GM12878 (cell line): ENCODE measurements at places on chromosomes 7 and 10.

- no peak for DNase-seq
These were observed 445.6 kb downstream of the GFRA1 start for GRCh38 chr10:115827231-115828009.

GRCh38 chr10:132448248-132448731 lies 51.3 kb downstream of the PWWP2B start:
- peak; percentile 30 for DNase-seq

DNA sequence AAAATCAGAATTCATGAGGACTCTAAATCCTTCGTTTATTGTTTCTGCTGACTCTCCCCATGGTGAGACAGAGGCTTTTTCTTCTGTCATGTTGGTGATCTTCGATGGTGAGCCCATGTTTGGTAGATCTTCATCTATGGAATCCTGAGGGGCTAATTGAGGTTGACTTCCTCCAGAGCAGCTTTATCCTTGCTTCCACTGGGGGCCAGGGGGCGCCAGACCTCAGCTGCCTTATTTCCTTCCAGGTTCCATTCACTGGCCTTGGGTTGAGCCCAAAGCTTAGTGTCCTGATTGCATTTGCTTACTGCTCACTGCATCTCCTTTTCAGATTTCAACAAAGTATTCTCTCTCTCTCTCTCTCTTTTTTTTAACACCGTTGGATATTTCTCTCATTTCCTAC lies 80.7 kb downstream of the GCC1 start:
- no peak for DNase-seq

DNA sequence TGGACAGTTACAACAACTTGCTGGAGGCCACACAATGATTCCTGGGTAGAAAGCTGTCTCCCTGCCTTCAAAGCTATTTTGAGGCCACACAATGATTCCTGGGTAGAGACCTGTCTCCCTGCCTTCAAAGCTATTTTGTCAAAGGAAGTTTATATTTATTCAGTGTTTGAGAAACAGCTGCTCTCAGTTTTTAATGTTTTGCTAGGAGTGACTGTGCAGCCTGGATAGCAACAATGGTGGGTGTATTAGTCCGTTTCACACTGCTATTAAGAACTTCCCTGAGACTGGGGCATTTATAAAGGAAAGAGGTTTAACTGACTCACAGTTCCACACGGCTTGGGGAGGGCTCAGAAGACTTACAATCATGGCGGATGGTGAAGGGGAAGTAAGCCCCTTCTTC lies 3.9 kb upstream of the SGPL1 start:
- DNase-seq = no peak

DNA sequence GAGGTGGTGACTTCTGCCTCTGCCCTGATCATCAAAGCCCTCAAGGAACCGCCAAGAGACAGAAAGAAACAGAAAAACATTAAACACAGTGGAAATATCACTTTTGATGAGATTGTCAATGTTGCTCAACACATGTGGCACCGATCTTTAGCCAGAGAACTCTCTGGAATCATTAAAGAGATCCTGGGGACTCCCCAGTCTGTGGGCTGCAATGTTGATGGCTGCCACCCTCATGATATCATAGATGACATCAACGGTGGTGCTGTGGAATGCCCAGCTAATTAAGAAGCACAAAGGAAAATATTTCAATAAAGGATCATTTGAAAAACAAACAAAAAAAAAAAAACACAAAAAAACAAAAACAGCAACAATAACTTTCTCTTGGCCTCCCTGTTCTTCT lies 59.5 kb upstream of the TOMM7 start:
- no peak for DNase-seq

GRCh38 chr10:66737241-66737640 lies 188.6 kb upstream of the LRRTM3 start:
- no peak for DNase-seq

DNA sequence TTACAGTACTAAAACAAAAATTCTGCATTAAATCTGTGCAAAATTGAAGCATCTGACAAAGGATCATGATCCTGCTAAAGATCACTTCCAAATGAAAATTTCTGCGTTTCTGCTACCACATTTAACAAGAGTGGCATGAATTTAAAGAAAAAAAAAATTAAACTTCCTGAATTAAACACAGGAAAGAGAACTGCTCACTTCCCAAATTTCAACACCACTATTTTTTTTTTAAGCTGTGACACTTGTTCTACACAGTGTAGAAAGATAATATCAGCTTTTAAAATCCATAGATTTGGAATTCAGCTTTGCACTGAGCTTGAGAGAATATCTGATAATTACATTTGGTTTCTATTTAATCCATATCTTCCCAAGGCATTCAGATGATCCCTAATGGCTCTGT lies 73.6 kb downstream of the EPC1 start:
- DNase-seq = no peak

GRCh38 chr10:21991785-21992184 lies 11.7 kb downstream of the DNAJC1 start:
- no peak for DNase-seq

- no peak for DNase-seq
These were observed 181.7 kb downstream of the HERPUD2 start for GRCh38 chr7:35513195-35513594.

DNA sequence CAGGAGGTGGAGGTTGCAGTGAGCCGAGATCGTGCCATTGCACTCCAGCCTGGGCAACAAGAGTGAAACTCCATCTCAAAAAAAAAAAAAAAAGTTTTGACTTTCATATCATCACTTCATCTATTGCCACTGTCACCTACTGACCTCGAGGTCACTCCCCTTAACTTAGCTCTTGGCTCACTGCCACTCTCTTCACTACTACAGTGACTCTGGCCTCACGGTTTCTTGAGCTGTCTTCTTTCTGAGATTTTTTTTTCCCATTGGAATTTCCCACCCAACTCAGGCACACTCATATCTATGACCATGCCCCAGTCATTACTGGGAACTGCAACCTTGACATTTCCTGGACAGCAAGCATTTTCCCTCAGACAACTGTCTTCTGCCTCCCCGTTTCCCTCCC lies 42.6 kb upstream of the C7orf33 start:
- no peak for DNase-seq

GRCh38 chr7:40490603-40490924 lies 355.8 kb downstream of the SUGCT start:
- no peak for DNase-seq

GRCh38 chr10:74683067-74683466 lies 143.3 kb upstream of the KAT6B start:
- DNase-seq = no peak
